HepG2 (cell line): ENCODE measurements at places on chromosomes 5 and 9. TPM values are rescaled to one million over a fixed set of nuclear protein-coding genes. Genes with fewer than 3 reads are reported as not detected.

DNA sequence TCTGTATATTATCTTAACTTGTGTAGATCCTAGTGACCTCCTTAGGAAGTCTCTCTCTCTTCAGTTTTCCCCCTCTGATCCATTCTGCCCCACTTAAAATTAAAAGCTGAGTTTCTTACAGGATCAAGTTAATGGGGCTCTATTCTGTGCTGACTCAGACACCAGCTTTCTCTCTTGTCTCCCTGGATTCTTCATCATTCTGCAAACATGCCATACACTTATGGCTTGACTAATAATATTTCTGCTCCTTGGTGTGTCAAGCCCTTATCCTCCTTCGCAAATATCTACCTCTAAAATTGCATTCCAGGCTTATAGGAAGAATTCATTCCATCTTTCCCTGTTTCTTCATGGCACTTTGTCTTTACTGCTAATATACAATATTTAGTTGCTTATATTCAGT is 18.1 kb downstream of the LRRC70 start:
- no peak overlapping the region for H3K4me3 ChIP-seq
- H3K27ac ChIP-seq, result no peak overlapping the region
- H3K27me3 ChIP-seq, result no peaks in the 10 kb centered on the region
- 0 out of 2 replicates have a peak, but pooled peaks cover 2% of the 10 kb centered on the region for H3K36me3 ChIP-seq

DNA sequence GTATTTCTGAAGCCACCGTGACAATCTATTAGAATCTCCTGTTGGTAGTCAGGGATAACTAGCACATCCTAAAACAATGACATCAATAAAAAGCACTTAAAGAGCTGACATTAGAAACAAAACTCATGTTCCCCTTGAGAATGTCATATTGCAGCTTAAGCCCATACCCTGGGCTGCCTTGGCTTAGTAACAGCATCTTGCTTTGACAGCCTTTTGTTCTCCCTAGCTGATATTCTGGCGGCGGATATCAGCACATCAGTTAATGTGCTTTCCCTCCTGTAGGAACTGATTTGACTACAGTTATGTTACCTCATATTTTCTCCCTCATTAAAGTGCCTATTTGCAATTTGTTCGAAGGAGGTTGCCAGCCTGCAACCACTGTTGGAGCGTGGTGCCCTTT is 214.1 kb downstream of the CD180 start:
- no peak overlapping the region for H3K4me3 ChIP-seq
- H3K36me3 ChIP-seq, result no peaks in the 10 kb centered on the region
- no peak for DNase-seq
- H3K27ac ChIP-seq, result no peak overlapping the region
- H3K4me1 ChIP-seq, result peaks cover 8% of the 10 kb centered on the region

DNA sequence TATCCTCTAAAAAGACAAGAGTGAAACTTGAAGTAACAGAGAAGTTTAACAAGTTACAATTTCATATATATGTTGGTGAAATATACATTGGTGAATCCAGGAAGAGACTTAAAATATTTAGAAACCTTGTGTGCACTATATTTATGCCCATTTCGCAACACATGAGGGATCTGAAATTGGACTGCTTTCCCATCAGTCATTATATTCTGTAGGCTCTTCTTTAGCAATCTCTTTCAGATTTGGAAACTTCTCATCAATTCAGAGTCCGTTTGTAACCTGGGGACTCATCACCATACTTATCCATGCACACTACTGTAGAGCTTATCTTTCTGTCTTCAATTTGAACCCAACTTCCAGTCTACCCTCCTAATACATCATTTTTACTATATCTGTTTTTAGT is 2.1 kb downstream of the ITGA1 start:
- H3K27me3 ChIP-seq, result no peaks in the 10 kb centered on the region
- H3K4me3 ChIP-seq, result peak overlapping the region; percentile 76
- H3K27ac ChIP-seq, result peak overlapping the region; percentile 73
- H3K36me3 ChIP-seq, result no peaks in the 10 kb centered on the region
- DNase-seq, result no peak

- no peaks in the 10 kb centered on the region for H3K36me3 ChIP-seq
- H3K27me3 ChIP-seq, result peaks cover 7% of the 10 kb centered on the region; the same call in 1 of the 2 replicates
- H3K27ac ChIP-seq, result no peak overlapping the region
- DNase-seq, result peak; percentile 82
- H3K4me3 ChIP-seq, result no peak overlapping the region
- H3K4me1 ChIP-seq, result peaks cover 69% of the 10 kb centered on the region
Measured at GRCh38 chr9:136674786-136675349, 12.2 kb downstream of the EGFL7 start.

GRCh38 chr5:1172670-1173404 is 28.6 kb upstream of the SLC6A19 start:
- DNase-seq, result no peak
- no peak overlapping the region for H3K27ac ChIP-seq
- no peaks in the 10 kb centered on the region for H3K27me3 ChIP-seq
- H3K4me3 ChIP-seq, result no peak overlapping the region
- peaks cover 37% of the 10 kb centered on the region for H3K4me1 ChIP-seq

GRCh38 chr5:143228597-143229293 is 174.7 kb downstream of the NR3C1 start:
- no peak overlapping the region for H3K4me3 ChIP-seq
- no peaks in the 10 kb centered on the region for H3K36me3 ChIP-seq
- no peak overlapping the region for H3K27ac ChIP-seq
- H3K4me1 ChIP-seq, result peaks cover 51% of the 10 kb centered on the region

- peaks cover 77% of the 10 kb centered on the region for H3K4me1 ChIP-seq
- no peak for DNase-seq
- H3K4me3 ChIP-seq, result peak overlapping the region; percentile 98; the same call in 1 of the 2 replicates
- no peaks in the 10 kb centered on the region for H3K27me3 ChIP-seq
- H3K36me3 ChIP-seq, result no peaks in the 10 kb centered on the region
- peak overlapping the region; percentile 99 for H3K27ac ChIP-seq
Measured at GRCh38 chr9:134329576-134329855, 3.3 kb downstream of the RXRA start.

DNA sequence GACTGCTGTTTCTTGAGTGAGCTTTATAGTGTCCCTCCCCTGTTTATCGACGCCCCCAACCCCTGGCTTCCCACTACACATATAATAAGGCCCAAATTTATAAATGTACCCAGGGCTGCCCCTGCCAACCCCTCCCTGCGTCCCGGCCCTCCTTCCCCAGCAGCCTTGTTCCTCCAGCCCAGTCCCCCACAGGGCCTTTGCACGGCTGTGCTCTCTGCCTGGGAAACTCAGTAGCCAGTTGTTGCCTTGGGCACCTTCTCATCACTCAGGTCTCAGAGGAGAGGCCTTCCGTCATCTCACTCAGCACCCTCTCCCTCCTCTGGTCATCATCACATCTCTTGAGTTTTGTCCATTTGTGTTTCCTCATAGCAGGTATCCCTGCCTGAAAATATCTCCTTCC is 15.8 kb upstream of the UNC5A start:
- no peak for DNase-seq
- peaks cover 79% of the 10 kb centered on the region; the same call in 2 of the 3 replicates for H3K27me3 ChIP-seq
- H3K4me3 ChIP-seq, result no peak overlapping the region
- no peak overlapping the region for H3K27ac ChIP-seq
- no peaks in the 10 kb centered on the region for H3K36me3 ChIP-seq
- H3K4me1 ChIP-seq, result no peaks in the 10 kb centered on the region

DNA sequence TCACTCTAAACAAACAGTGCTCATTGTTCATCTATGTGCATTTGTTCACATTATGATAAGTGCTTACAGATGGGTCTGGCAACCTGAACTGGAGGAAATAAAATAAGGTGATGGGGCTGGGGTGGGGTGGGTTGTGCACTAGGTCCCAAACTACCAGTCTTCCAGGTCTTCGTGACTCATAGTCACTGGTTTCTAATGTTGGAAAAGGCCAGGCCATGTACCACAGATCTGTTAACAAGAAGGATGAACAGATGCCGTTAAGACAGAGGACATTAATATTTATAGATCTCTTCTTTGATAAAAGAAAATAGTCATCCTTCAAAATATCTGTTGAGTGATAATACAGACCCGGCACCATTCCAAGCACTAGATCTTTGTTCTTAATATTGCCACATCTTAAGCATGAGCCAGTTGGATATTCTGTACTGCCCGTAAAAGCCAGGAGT is 71.4 kb upstream of the STARD4 start:
- H3K36me3 ChIP-seq, result no peaks in the 10 kb centered on the region
- no peak for DNase-seq
- no peak overlapping the region for H3K27ac ChIP-seq
- no peaks in the 10 kb centered on the region for H3K4me1 ChIP-seq
- no peak overlapping the region for H3K4me3 ChIP-seq

GRCh38 chr5:7576023-7576715 is 180.2 kb downstream of the ADCY2 start:
- no peaks in the 10 kb centered on the region for H3K27me3 ChIP-seq
- H3K4me1 ChIP-seq, result no peaks in the 10 kb centered on the region
- H3K4me3 ChIP-seq, result no peak overlapping the region
- no peaks in the 10 kb centered on the region for H3K36me3 ChIP-seq
- DNase-seq, result no peak

DNA sequence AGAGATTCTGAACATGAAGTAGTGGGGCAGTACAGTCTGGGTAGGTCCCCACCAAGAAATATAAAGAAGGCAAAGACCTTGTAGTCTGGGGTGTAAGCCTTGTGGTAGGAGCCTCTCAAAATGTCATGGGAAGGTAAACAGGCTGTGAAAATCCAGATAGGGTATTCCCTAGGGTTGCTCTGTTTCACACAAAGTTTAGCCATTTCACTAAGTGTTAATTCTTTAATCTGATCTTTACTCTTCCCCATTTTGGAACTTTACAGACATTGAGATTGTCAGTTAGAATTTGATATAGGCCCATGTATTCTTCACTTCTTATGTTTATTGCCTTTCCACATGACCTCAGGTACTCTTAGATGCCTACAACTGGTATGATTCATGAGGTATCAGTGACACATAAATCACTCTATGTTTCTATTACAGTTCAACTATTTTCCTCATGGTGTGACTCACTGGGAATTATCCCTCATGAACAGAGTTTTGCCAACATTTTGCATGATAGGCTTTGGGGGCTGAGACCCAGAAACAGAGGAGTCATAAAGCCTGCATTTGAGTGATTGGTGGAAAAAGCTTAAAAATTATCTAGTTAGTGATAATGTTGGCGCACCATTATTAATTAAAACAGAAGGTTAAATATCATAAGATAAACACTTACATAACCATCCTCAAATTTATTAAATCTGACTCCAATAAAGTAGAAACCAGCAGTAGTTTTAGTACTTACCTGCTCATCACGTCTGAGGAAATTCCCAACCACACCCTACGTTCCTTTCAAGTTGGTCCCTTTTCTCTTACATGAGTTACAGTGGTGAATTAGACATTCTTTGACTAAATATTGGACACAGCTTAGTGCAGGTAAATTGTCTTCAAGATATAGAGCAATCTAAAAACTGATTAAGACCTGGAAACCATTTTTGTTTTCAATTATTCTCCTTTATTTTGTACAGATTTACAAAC is 399.8 kb upstream of the MEF2C start:
- H3K27ac ChIP-seq, result no peak overlapping the region
- no peaks in the 10 kb centered on the region for H3K36me3 ChIP-seq
- no peaks in the 10 kb centered on the region for H3K27me3 ChIP-seq
- H3K4me3 ChIP-seq, result no peak overlapping the region
- H3K4me1 ChIP-seq, result no peaks in the 10 kb centered on the region
- no peak for DNase-seq

DNA sequence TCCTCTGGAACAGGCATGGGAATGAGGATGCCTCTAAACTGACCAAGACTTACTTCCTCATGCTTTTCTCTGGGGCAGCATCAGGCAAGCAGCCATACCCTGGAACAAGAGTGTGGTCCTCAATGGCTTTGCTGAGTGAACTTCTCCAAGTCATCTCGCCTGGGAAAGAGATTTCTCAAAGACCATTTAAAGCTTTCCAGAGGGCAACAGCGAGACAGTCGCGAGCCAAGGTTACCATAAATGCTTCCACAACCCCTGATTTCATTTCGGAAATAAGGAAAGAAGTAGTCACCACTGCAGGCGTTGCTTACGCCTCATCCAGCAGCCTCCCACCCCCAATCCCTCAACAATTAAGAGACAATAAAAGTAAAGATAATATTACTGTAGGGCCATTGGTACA is 1.1 kb upstream of the SNCAIP start:
- no peak overlapping the region for H3K4me3 ChIP-seq
- H3K36me3 ChIP-seq, result no peaks in the 10 kb centered on the region
- peaks cover 8% of the 10 kb centered on the region; the same call in 1 of the 2 replicates for H3K4me1 ChIP-seq
- H3K27me3 ChIP-seq, result peaks cover 5% of the 10 kb centered on the region

- no peak overlapping the region for H3K4me3 ChIP-seq
- no peaks in the 10 kb centered on the region for H3K27me3 ChIP-seq
- peaks cover 37% of the 10 kb centered on the region for H3K4me1 ChIP-seq
- H3K27ac ChIP-seq, result no peak overlapping the region
- no peak for DNase-seq
Measured at GRCh38 chr5:93076096-93076495, 504.9 kb downstream of the NR2F1-AS1 start.

DNA sequence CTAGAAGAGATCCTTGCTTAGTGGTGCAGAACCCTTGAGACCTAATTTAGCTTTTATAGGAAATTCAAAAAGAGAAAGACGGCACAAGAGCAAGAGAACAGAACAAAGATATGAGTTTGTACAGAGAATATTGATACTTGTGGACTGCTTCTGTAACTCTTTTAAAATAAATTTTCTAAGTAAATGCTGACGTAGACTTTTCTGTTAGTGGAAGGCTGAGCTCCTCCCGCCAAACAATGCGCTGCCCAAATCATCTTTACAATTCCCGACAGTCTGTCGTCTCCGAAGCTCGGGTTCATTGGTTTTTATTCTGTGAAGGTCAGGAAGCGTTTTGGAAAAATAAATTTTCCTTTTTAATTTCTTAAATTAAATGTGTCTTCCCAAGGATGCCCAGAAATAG is 22.3 kb downstream of the RORB start:
- H3K36me3 ChIP-seq, result no peaks in the 10 kb centered on the region
- H3K4me1 ChIP-seq, result no peaks in the 10 kb centered on the region
- no peaks in the 10 kb centered on the region for H3K27me3 ChIP-seq
- no peak for DNase-seq

GRCh38 chr5:110478895-110479294 is 247.6 kb downstream of the TMEM232 start:
- H3K36me3 ChIP-seq, result no peaks in the 10 kb centered on the region
- no peaks in the 10 kb centered on the region for H3K4me1 ChIP-seq
- H3K27me3 ChIP-seq, result no peaks in the 10 kb centered on the region; the same call in 1 of the 2 replicates
- H3K4me3 ChIP-seq, result no peak overlapping the region

DNA sequence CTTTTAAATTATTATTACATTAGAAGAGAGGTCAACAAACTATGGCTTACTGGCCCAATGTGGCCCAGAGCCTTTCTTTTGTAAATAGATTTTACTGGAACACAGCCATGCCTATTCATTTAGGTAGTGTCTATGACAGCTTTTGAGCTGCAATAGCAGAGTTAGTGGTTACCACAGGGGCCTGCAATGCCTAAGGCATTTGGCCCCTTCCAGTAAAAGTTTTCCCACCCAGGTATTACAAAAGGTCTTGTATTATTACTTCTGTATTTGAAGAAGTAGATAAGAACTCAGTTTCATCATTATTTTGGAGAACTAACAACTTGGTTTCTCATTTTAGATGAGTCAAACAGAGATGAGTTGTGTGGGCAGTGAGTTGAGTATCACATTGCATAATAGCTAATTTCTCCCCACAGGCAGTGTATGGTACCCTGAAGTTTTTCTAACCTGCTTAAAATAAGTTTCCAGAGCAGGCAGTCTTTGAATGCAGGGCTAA is 9.5 kb downstream of the MTRR start:
- H3K4me3 ChIP-seq, result no peak overlapping the region
- H3K27ac ChIP-seq, result peak overlapping the region; percentile 22
- H3K27me3 ChIP-seq, result no peaks in the 10 kb centered on the region

GRCh38 chr9:129884220-129885017 is 49.2 kb downstream of the USP20 start:
- no peaks in the 10 kb centered on the region; the same call in 1 of the 2 replicates for H3K36me3 ChIP-seq
- peaks cover 15% of the 10 kb centered on the region for H3K4me1 ChIP-seq

GRCh38 chr5:128782446-128782845 is 182.8 kb upstream of the SLC27A6 start:
- no peak overlapping the region for H3K4me3 ChIP-seq
- H3K27me3 ChIP-seq, result no peaks in the 10 kb centered on the region
- H3K36me3 ChIP-seq, result no peaks in the 10 kb centered on the region
- DNase-seq, result no peak

The HK3 gene
- polyA plus RNA-seq, result 0.13 TPM in 1 of 2 replicates, not detected in the other

The PAXX gene
- polyA plus RNA-seq, result 14.0 and 18.0 TPM in 2 replicates

The PLEKHG4B gene
- 0.04 TPM in 1 of 2 replicates, not detected in the other for polyA plus RNA-seq

The TLR4 gene
- 0.07 TPM in 2 replicates for polyA plus RNA-seq
